ENCODE measurements at places on chromosomes 16 and 17.
A peak's percentile ranks its signal among the peaks of the same experiment; 100 is the strongest.

DNA sequence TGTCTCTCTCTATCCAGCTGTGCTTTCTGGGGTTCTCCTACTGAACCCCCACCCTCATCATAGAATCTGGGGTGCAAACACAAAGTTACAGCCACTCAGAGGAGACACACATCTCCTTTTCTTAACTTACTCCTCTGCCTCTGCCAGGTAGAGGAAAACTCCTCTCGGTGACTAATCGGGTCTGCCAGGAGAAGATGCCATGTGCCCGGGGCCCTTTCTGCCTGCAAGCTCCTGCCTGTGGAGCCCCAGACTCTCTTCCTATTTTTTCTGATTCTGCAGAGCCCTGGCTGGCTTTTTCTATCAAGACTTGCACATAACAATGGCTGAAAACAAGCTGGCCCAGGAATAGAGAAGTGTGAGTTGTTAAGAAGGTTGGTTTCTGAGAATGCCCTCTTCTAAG lies 10.4 kb downstream of the SLC6A4 start:
- DNase-seq, result no peak

DNA sequence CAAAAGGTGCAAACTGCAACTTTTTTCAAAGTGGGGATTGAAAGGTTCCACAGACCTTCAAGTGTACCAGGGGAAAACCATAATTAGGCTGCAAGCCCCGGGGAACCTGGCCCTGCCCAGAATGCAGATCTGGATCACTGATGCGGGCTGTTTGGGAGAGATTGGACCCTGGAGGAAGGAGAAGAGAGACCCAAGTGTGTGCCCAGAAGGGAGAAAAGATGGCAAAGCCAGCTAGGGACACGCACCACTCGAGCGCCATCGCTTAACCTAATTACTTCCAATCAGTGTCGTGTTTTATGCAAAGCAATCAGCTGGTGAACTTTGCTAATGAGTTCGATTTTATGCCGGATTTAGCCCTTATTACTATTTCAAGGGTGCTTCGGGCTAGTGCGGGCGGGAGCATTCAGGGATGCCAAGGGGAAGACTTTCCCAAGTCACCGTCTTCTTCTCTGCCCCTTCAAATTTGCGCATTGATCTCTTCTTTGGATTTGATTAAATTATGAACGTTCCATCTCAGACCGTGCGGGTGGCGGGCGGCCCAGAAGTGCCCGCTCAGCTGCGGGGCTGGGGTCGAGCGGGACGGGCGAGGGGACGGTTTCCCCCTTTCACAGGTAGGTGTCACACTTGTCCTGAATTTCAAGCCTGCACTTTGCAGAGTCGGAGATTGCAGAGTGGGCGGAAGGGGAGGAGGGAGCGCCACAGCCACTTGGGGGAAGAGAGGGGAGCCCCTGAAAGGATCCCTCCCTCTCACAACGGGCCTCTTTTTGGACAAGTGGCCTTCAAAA lies 4.0 kb downstream of the IRX5 start:
- DNase-seq, result no peak

DNA sequence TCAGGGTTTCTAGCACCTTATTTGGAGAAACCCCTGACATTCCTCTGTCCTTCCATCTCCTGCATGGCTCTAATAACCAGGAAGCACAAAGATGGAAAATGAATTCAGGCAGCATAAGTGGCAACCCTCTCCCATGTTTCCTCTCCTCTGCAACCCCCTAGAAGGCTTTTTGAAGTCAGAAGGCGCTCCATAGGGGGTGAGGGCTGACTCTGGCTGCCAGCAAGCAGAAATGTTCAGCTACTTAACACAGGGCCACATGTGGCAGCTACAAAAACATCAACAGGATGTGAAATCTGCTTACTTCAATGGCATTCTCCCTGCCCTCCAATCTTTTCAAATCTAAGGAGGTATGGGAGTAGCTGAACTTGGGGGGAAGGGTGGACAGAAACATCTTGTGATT lies 55.2 kb upstream of the IRX5 start:
- no peak for DNase-seq

GRCh38 chr16:48862087-48862532 lies 252.1 kb upstream of the N4BP1 start:
- no peak for DNase-seq

- peak; percentile 42 for DNase-seq
Observed at GRCh38 chr17:58272367-58273280, 8.1 kb downstream of the MPO start.

- DNase-seq, result no peak
Observed at GRCh38 chr17:55897301-55897700, 146.4 kb downstream of the PCTP start.

GRCh38 chr16:23823475-23824384 lies 12.1 kb upstream of the PRKCB start:
- DNase-seq, result no peak

GRCh38 chr16:86964796-86965241 lies 352.4 kb downstream of the C16orf95 start:
- DNase-seq, result no peak

DNA sequence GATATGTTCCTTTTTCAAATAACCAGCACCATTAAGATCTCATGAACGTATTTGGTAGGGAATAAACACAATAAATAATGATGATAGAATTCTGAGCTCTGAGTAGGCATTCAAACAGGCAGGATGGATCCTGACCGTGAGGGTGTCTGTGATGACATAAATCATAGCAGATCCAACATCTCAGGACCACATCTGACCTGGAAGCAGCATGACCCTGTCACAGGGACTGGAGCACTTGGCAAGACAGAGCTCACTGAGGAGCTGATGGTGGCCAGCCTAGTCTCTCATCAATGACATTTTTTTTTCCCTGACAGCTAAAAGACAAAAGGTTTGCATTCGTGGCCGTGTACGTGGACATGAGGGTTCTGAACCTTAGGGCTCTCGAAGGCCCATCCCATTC lies 337.5 kb downstream of the NPIPA8 start:
- DNase-seq, result no peak

- no peak for DNase-seq
Observed at GRCh38 chr17:4043862-4044261, 79.6 kb upstream of the ATP2A3 start.

GRCh38 chr17:74520016-74520434 lies 11.2 kb downstream of the CD300LB start:
- DNase-seq, result peak; percentile 80

- DNase-seq, result peak; percentile 14
Observed at GRCh38 chr16:17168181-17168580, 302.6 kb downstream of the XYLT1 start.

DNA sequence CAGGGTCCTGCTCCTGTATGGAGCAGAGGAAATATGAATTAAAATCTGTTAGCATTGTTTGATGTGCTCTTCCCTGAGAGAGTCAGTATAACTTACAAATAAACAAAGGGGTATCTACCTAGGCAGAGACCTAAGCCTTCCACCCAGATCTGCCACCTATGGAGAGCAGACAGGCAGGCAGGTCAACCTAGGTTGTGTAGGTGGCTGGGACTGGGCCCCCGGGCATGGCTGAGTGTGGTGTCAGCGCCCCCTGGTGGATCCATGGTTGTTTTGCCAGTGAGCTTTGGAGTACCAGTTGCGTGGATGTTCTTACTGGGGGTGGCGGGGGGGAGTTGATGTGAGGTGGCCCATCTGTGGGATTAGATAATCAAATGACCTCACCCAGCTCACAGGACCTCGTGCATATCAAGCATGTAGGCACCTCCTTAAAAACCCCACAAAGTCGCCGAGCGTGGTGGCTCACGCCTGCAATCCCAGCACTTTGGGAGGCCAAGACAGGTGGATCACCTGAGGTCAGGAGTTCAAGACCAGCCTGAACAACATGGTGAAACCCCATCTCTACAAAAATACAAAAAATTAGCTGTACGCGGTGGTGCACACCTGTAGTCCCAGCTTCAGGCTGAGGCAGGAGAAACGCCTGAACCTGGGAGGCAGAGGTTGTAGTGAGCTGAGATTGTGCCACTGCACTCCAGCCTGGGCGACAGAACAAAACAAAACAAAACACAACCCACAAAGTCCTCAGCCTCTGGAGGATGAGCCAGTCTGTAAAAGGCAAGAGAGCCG lies 17.6 kb downstream of the DUS2 start:
- peak; percentile 71 for DNase-seq

DNA sequence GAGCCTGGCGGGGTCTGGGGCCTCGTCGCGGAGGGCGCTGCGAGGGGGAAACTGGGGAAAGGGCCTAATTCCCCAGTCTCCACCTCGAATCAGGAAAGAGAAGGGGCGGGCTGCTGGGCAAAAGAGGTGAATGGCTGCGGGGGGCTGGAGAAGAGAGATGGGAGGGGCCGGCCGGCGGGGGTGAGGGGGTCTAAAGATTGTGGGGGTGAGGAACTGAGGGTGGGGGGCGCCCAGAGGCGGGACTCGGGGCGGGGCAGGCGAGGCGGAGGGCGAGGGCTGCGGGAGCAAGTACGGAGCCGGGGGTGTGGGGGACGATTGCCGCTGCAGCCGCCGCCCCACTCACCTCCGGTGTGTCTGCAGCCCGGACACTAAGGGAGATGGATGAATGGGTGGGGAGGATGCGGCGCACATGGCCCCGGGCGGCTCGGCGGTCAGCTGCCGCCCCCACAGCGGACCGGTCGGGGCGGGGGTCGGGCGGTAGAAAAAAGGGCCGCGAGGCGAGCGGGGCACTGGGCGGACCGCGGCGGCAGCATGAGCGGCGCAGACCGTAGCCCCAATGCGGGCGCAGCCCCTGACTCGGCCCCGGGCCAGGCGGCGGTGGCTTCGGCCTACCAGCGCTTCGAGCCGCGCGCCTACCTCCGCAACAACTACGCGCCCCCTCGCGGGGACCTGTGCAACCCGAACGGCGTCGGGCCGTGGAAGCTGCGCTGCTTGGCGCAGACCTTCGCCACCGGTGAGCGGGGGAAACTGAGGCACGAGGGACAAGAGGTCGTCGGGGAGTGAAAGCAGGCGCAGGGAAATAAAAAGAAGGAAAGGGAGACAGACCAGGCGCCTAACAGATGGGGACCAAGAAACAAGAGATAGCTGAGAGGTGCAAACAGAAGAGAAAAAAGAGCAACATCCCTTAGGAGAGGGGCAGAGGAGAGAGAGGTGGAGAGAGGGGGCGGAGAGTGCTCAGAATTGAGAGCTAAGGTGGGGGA lies at the start of gene PNMT:
Gene PNMT (plus strand): TSS at position 509 of the 980 bp plus-strand sequence. CDS start 23 bp downstream, at position 532.
- DNase-seq, result no peak

- no peak for DNase-seq
Observed at GRCh38 chr17:36027761-36028160, 10.0 kb upstream of the CCL23 start.

GRCh38 chr17:49843774-49844350 lies 4.0 kb downstream of the TAC4 start:
- DNase-seq, result no peak

- DNase-seq, result no peak
Observed at GRCh38 chr17:51507444-51507843, 247.1 kb downstream of the UTP18 start.

DNA sequence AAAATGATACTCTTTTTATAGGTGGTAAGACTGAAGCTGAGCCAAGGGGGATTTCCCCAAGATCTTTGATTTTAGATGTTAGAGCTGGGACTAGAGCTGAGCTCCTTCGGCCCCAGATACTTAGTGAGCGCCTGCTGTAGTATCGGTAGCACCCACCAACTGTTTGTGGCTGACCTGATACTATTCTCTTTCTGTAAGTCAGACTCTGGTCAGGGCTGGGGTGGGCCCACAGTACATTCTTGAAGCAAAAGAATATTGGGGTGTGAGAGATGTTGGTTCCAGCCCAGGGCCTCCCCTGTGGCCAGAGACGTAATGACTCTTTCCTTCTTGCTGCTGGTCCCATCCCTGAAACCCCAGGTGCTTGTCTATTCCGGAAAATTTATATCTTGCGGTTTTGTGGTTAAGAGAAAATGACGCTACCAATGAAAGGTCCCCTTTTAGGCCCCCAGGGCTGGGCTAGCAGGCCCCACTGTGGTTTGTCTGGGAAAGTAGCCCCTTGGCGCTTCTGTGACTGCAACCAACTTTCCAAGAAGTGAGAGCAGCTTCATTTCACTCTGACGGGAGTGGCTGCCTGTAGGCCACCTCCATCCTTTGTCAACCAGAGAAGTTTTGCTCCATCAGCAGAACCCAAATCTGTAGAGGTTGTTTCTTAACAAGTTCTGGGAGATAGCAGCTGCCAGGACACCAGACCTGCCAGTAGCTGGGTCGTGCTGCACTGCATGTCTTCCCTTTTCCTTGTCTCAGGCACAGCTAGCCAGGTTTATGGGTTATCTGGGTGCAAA lies 86.4 kb upstream of the LGALS9 start:
- DNase-seq, result no peak

GRCh38 chr17:57384219-57384618 lies 127.9 kb downstream of the MSI2 start:
- no peak for DNase-seq

GRCh38 chr16:87297918-87298631 lies 19.1 kb downstream of the C16orf95 start:
- peak; percentile 4 for DNase-seq

DNA sequence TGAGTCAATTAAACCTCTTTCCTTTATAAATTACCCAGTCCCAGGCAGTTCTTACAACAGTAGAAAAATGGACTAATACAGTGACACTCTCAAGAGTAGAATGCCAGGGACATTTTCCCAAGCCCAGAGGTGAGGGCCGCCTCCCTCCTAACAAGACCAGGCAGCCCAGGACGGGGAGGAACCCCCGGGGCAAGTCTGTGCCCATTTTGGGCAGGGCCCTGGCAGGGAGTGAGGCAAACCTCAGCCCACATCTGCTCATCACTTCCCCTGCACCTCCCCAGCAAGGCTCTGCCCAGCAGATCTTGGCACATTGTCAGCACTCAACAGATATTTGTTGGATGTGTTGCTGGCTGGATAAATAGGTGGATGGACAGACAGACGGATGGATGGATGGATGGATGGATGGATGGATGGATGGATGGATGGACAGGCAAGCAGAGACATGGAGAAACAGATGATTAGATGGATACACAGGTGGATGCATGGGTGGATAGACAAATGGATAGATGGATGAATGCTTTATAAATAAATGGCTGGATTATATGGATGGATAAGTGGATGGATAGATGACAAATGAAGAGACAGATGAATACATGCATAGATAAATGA lies 271.3 kb downstream of the PARN start:
- peak; percentile 12 for DNase-seq
